ENCODE measurements at places on chromosomes 12 and 14.

DNA sequence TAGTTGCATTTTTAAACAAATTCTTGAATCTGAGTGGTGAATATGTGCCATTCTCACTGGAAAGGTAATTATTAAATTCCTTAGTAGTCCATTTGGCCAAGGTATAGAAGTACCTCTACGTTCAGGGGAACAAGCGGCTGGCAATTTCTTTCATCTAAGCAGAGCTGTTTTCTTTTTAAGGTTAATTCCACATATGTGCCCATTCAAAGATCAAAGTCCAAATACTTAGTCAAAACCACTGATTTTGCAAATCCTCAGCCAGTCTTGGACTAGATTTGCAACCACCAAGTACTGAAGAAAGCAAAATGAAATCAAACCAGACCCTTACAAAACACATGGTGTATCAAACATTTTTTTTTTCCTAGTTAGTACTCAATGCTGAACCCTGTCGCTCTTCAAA is 68.7 kb upstream of the JDP2 start:
- DNase-seq, result no peak

- DNase-seq, result no peak
Observed at GRCh38 chr14:23727566-23728335, 91.6 kb downstream of the DHRS2 start.

DNA sequence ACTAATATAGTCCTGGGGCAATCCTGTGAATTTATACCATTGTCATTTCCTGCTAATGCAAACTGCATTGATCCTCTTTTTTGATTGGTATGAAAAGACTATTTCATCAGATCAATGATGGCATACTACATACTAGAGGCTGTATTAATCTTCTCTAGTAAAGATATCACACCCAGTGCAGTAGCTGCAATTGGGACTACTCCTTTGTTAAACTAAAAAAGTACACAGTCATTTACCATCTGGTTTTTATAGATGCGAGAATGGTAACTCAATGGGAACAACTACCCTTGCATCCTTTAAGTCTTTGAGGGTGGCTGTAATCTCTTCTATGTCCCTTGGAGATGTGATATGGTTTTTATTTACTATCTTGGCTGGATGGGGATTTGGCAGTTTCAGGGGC is 80.2 kb upstream of the STK38L start:
- DNase-seq, result no peak

DNA sequence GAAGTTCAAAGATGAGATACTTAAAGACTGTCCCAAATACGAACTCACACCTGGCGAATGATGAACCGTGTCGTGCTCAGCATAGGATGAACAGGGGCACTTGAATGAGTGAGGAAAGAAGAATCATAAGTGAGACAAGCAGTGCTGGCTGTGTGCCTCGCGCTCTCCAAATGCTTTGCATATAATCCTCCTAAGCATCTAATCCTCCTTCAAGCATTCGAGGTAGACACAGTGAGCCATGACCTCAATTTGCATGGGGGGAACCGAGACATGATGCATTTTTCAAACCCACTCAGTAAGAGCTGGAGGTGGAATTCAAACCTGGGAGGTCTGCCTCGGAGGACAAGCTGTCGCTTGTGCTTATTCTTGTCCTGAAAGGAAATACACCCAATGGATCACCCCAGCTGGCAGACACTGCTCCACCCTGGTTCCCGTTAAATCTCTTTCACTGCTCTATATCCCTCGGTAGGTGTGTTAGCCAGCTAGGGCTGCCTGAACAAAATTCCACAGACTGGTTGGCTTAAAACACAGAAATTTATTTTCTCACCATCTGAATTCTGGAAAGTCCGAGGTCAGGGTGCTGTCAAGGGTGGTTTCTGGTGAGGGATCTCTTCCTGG is 274.0 kb downstream of the SLC15A4 start:
- no peak for DNase-seq

DNA sequence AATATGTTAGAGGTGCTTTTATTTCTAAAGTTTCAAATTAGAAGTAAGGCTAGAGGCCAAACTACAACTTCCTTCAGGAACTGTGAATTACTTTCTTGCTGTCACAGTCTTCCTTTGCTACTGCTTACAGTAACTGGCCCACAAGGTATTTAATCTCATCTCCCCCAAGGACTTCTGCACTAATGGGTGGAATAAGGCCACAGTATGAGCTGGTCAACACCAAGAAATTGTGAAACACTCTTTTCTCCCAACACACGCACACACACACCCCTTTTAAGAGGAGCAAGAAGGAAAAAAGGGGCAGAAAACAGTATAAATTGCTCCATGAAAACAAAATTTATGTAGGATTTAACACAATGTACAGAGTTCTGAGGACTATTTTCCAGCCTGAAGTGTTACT is 45.6 kb downstream of the SCAF11 start:
- DNase-seq, result no peak

GRCh38 chr14:35883677-35884293 is 57.6 kb downstream of the BRMS1L start:
- no peak for DNase-seq

DNA sequence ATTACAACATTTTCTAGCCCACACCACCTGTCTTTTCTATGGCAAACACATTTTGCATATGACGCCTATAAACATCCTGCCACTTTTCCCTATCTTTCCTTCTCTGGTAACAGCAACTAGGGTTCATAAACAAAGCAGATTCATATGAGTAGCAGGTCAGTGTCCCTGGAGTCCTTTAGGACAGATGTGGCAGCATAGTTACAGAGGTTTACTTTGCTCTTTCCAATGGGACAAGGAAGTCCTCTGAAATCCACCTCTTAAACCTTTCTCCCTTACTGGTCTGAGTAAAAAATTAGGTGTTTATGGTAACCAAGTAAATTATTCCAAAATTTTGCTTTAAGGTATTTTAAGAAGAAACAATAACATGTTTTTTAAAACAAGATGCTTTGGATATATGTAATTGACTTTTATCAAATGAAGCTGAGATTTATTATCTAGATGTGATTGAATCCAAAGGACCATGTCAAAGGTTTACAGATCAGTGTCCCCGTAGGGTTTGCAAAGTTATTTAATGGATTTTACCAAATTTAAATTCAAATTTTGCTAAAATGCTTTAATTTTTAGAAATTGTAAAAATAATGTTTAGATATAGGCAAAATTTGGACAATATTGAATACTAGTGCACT is 79.2 kb upstream of the PAWR start:
- DNase-seq, result no peak

DNA sequence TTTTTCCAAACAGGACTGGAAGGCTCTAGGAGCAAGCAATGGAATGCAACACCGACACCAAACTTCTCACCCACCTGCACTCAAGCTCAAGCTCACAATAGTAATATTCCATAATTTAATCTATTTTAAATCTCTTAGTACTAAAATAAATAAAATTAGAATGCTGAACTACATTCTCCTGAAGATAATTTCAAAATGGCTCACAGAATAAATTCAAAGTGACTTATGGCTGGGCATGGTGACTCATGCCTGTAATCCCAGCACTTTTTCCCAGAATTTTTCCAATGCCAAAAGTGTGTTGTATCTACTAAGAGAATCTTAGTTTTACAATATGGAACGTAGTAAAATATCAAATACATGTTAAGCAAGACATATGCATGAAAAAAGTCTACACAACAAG is 31.5 kb downstream of the DUSP16 start:
- no peak for DNase-seq

DNA sequence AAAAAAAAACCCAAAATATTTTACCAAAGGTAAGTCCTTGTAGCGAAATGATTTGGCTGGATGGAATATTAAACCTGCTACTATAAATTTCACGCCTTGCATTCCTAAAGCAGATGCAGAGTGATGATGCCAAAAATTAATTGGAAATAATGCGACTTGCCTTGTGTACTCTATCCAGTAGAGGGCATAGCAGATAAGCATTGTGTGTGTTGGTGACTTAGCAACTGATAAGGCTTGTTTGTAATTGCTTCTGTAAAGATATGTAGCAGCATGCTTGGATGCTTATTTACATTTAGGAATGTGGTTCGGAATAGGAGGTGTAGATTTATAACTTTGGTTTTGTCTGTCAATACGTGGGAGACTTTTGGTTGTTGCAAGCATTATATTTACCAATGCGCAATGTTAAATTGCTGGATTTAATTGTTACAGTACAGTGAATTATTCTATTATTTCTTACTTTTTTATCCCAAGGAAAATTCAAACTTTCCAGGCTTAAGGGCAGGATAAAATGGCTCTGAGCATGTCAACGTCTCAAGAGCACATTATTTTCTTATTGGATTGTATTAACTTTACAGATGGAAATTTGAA is 80.5 kb downstream of the TMEM260 start:
- no peak for DNase-seq

DNA sequence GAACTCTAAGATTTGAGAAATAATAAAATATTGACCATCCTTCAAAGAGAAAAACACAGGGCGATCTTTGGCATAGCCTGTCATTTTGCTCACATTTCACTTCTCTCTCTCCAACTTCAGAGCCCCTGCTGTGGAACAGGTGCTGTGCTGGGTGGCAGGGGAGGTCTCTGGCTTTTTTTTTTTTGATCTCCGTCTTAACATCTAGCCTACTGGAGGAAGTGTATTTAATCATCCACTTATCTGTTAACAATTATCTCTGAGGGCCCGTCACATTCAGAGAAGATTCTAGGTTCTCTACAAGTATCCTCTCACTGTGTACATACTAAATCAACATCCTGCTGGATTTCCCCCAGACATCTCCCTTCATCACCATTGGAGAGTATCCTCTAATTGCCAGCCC is 34.1 kb downstream of the CHST11 start:
- no peak for DNase-seq

- DNase-seq, result no peak
Observed at GRCh38 chr12:15851919-15852318, 30.3 kb upstream of the STRAP start.

- no peak for DNase-seq
Observed at GRCh38 chr12:4031703-4032291, 158.6 kb upstream of the PARP11 start.

DNA sequence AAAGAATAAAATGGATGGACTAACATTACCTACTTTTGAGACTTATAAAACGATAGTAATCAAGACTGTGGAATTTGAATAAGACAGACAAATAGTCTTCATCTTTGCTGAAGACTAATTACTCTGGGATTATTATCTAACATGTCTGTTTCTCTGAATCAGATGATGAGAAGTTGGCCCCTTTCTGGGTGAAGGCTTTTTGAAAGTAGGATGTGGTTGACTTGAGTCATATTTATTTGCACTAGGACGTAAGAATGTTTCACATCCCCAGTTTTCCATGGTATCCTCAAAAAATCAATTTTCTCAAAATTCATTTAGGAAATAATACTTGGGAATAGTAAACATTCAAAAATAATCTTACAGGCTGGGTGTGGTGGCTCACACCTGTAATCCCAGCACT is 31.8 kb downstream of the PKP2 start:
- no peak for DNase-seq

GRCh38 chr14:48378541-48378940 is 703.1 kb upstream of the MDGA2 start:
- DNase-seq, result no peak

GRCh38 chr12:62215506-62215905 is 44.7 kb upstream of the USP15 start:
- DNase-seq, result no peak

DNA sequence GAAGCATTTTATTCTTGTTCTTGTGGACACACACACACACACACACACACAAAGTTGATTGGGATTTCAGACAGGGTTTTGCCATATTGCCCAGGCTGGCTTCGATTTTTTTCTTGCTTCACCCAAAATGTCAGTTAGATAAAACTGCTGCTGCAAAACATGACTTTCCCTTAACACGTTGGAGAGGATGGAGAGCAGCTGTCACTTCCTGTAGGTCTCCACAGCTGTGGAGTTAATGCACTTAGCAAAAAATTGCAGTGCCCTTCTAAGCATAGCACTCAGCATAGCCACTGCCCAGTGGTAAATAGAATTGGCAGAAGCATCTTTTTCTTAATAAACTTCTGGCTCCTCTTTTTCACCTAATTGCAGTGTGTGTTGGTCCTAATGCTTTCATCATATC is 54.5 kb downstream of the PDZRN4 start:
- DNase-seq, result no peak

DNA sequence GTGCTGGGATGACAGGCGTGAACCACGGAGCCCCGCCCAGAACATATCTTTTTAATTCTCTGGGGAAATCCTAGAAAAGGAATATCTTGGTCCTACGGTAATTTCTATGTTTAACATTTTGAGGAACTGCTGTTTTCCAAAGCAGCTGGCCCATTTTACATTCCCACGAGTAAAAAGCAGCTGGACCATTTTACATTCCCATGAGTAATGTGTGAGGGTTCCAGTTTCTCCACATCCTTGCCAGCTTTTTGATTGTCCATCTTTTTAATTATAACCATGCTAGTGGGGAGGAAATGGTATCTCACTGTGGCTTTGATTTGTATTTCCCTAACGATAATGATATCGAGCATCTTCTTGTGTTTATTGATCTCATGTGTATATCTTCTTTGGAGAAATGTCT is 4.4 kb upstream of the P2RX4 start:
- DNase-seq, result no peak

DNA sequence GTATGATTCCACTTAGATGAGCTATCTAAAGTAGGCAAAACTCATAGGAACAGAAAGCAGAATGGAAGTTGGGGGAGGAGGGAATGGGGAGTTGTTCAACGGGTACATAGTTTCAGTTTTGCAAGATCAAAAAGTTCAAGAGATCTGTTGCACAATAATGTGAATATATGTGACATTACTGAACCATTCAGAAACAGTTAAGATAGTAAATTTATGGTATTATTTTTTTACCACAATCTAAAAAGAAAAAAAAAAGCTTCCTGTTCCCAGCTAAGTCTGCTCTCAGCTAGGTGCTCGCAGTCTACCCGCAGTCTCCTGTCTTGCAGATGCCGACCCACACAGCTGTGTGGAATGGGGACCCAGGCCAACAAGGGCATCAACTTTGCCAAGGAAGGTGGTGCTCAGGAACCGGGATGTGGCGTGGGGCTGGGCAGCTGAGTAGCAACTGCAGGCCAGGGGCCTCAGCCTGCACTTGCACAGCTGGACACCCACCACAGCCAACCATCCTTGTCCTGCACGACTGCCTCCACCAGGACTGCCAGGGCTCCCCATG is 15.3 kb upstream of the ANO6 start:
- no peak for DNase-seq

GRCh38 chr14:94728950-94729349 is 41.0 kb downstream of the GSC start:
- no peak for DNase-seq

DNA sequence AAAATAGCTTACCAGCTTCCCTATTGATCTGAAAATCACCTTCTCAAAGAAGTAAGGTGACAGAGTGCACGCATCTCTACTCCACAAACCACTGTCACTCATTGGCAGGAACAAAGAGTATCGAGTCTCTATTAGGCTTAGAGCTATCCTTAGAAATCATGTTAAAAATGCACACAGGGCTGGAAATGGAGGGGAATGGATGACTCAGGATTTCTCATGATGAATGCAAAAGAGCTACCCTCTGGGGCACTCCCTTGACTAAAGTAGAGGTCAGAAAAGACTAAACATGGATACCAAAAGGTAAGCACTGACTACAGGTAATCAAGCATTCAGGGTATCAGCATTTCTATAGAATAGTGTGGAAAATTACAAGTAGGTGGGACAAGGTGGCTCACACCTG is 96.1 kb upstream of the ANO4 start:
- DNase-seq, result no peak
